Hematopoietic multipotent progenitor cell treated with erythropoietin and hydrocortisone succinate and interleukin-3 and kit ligand, for 4 days (in vitro differentiated cells): ENCODE measurements at places on chromosomes 12 and 14.

DNA sequence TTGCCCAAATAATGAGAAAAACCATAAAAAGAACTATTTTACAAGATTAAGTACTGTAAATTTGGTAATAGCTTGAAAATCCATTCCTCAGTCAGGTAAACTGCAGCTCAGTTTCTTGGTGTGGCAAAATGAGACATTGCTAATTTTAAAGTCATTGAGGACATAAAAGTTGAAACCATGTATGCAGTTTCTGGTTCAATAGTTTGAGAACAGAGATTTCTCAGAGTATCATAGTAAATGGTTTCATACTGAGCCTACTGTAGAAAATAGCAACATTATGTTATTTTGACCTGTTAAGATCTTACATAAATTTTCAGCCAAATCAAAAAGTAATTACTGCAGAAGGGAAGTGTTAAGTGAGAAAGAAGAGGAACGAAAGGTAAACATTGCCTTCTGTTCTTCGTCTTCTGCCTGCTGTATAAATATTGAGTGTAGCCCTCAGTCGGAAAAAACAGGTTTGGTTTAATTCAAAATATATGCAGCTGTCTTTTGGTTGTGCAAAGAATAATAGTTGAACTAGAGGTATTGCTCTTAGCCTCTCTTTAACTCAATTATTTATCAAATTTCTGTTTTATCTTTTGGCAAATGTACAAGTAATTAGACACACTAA lies 119.6 kb downstream of the SYNE2 start:
- no peak for DNase-seq

GRCh38 chr14:20857630-20858261 lies 33.4 kb upstream of the RNASE3 start:
- DNase-seq = peak; percentile 89

GRCh38 chr12:44889162-44889561 lies 13.0 kb upstream of the NELL2 start:
- DNase-seq = peak; percentile 44

DNA sequence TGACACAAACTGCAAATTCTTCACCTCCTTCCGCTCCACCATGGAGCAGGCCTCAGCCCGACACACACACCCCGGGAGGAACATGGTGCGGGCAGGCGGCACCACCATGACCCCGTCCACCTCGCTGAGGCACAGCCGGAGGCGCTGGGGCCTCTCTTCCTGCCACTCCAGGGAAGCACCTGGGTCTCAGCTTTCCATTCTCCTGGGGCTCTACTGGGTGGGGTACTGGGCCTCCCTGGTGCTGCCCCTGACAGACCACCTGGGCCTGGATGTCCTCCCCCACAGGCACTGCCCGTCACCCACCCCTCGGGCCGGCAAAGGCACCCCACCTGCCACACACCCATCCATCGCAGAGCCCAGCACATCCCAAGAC lies 9.9 kb downstream of the AKT1 start:
- DNase-seq = no peak

DNA sequence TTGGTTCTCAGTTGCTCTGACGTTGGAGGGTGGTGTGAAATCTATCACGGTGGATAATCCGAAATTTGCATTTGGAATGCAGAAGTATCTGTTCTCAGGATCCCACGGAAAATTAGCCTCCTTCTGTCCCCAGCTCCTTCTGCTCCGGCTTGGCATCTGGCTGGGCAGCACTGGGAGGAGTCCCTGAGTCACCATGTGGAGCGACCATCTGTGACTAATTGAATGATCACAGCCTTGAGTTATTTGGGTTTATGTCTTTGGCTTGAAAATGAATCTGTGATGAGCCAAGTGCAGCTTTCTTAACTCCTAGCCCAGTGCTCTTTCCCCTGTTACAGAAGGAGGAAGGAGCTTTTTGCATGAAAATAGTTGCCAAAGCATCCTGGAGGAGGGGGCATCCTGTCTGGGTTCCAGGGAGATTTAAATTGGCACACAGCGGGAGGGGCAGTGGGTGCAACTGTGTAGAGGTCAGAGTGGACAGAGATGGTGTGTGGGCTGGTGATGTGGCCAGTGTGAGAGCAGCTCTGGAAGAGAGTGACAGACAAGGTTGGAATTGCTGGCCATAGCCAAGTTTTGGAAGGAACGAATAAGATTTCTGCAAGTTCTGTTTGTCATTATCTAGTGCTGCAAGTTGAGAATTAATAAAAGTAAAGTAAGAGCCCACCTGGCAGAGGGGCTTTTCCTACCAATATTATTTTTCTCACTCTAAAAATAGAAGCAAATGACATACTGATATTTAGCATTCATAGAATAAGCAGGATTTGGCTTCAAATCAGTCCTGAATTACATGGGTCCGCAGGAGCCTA lies 74.4 kb downstream of the SLC24A4 start:
- no peak for DNase-seq

- no peak for DNase-seq
Observed at GRCh38 chr12:20487519-20487918, 119.2 kb downstream of the PDE3A start.

DNA sequence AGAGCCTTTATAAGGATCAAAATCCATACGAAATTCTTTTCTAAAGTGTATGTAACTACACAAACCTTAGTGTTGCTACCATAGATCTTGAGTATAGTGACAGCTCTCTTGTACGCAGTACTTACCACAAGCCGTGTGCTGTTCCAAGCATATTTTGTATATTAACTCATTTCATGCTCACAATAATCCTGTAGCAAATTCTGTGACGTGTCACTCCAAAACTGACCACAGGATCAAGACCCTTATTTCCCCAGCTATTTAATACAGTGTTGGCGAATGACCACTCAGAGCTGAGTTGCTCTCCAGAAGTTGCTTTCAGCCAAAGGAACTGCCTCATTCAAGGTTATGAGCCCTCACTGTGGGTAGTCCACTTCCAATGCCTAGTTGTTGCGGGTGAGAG lies 169.8 kb downstream of the BTG1 start:
- DNase-seq = no peak

- no peak for DNase-seq
Observed at GRCh38 chr12:128779901-128780300, 43.9 kb downstream of the SLC15A4 start.
